ENCODE measurements at places on chromosomes 1 and 21. TPM values are rescaled to one million over a fixed set of nuclear protein-coding genes. Genes with fewer than 3 reads are reported as not detected.

ELOVL1 gene
- 52.2 TPM for total RNA-seq

FMO2 gene
- 98.5 TPM for total RNA-seq

C1orf56 gene
- 3.4 TPM for total RNA-seq

KPRP gene
- total RNA-seq, result not detected

FLG2 gene
- total RNA-seq, result not detected
